Gastrocnemius medialis (tissue), 4 donors: ENCODE measurements at places on chromosomes 13 and 19. TPM values are rescaled to one million over a fixed set of nuclear protein-coding genes. Genes with fewer than 3 reads are reported as not detected.

GRCh38 chr19:6677883-6678689 lies 8.1 kb upstream of the TNFSF14 start:
- DNase-seq = no peak

DNA sequence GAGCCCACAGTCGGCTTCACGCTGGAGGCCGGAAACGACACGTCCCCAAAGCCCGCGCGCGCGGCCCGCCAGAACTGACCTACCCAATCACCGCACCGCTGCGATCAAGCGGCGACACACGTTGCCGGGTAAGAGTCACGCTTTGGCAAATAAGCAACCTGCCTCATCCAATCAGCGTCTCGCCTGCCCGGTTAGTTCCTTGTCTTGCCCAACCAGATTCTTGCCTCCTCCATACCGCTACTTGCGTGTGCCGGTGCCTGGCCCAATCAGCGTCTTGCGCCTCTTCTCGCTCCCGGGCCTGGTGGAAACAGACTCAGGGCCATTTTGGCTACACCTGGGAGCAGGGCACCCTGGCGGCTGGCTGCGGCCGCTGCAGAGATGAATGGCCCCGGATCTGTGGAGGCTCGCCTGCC lies 11.6 kb upstream of the ZNF544 start:
- DNase-seq = no peak

DNA sequence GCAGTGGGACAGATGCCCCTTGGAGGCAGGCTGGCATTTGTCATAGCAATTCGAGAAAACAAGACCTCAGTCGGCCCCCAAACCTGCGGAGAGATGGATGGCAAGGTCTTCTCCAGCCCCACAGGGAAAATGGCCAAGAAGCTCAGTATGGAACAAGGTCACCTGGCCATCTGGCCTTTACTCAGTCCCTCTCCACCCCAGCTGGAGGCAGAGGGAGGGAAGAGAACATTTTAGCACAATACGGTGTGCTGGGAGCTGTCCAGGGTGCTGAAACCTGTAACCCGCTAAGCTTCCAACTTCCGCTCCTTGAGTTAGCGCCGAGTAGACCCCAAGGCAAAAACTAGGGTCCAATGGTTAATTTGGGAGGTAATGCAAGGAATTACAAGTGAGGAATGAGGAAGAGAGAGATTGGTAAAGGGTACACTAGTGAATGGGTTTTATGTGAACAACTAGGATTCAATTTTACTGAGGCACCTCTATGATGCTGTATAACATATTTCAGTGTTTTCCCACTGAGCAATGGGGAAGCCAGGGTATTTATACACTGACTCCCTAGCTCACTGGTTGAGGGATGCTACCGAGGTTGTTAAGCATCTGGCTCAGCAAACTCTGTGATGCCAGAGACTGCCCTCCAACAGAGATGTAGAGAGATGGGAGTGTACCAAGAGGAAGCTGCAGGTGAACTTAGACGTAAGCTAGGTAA lies 64.3 kb downstream of the CACNA1A start:
- no peak for DNase-seq

DNA sequence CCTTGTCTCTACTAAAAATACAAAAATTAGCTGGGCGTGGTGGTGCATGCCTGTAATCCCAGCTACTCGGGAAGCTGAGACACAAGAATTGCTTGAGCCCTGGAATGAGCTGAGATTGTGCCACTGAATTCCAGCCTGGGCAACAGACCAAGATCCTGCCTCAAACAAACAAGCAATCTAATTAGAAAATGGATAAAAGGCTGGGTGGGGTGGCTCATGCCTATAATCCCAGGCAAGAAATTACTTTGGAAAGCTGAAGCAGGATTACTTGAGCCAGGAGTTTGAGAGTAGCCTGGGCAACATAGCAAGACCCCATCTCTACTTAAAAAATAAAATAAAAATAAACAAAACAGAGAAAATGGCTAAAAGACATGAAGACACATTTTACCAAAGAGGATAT lies 77.0 kb downstream of the CAB39L start:
- DNase-seq = no peak

DNA sequence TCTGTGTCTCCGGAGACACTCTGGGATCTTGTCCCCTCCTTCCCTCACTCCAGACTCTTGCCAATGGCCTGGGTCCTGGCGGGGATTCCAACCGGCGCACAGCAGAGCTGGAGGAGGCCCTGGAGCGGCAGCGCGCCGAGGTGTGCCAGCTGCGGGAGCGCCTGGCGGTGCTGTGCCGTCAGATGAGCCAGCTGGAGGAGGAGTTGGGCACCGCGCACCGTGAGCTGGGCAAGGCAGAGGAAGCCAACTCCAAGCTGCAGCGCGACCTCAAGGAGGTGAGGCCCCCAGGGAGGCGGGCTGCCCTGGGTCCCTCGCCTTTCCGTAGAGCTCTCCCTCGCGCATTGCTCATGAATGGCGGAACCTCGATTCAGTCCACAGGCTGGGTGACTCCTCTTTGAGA lies 11.0 kb downstream of the PPFIA3 start:
- peak; percentile 73 for DNase-seq

DNA sequence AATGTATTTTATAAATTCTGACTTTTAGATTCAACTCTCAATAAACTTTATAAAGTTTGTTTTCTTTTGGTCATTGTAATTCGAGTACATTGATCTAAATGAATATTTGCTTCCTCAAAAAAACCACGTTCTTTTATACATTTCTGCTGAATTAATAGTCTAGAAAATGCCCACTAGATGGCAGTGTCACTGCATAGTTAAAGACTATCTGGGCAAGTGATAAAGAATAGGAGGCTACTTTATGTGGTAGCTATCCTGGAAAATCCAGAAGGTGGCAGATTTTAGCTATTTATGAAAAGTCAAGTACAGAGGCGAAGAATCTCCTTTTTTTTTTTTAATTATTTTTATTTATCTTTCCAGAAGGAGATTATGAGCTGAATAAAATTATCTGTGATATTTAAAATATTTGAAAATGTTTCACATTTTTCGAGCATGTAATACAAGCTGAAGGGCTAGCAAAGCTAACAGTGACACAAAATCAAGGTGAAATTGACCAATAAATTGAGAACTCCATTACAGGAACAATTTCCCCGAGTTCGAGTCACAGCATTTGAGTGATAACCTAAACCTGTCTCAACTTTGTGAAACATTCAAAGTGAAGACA lies 221.8 kb downstream of the OLFM4 start:
- DNase-seq = no peak

DNA sequence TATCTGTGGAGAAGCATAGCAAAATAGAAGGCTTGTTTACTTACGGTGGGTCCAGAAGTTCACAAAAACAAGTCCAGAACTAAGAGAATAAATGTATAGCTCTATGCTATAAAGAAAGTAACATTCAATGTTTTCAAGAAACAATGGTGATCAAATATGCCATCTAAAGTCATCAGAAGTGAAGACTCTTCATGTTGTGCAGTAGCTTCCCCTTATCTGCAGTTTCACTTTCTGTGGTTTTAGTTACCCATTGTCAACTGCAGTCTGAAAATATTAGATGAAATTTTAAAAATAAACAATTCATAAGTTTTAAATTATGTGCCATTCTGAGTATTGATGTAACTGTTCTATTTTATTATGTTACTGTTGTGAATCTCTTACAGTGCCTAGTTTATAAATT lies 72.5 kb downstream of the EDNRB start:
- no peak for DNase-seq

DNA sequence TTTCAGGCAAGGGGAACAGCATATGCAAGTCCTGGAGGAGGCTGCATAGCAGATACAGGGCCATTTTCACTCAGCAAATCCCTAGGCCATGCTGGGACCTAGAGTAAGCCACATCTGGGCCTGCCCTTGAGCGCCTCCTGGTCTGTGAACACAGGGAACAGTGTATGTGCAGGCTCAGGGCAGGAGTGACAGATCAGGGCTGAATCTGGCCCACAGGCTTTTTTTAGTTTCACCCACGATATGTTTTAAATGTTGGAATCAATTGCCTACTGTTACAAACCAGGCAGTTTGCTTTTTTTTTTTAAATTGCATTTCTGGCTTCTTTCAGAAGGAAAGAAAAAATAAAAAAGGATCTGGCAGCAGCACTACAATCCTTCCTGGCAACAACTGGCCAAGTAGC lies 1.5 kb upstream of the TMEM145 start:
- DNase-seq = no peak

DNA sequence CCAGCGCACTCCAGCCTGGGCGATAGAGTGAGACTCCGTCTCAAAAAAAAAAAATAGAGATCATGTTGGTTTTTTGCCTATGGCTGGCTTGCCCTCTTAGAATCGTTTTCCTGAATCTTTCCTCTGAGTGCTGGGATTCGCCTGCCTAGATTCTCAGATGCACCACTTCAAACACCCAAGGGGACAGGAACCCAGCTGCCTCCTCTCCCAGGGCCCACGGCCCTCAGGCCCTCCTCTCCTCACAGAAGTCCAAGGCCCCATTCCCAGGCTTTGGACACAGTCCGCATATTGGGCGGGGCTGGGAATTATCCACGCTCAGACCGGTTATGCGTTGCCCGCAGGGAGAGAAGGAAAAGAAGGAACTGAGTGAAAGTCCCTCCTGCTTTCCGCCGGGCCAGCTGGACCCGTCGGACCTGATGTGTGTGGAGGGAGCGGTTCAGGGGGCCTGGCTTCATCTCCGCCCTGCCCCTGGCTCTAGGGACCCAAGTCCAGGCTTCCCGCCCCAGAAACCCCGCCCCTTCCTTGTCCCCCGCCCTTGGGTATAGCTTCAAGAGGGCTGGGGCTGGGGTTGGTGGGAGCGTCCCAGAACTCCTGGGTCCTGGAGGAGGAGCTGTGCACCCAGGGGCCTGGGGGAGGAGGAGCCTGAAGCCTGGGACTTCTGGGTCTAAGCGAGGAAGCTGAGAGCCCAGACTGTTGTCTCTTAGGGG lies 5.8 kb downstream of the PPFIA3 start:
- DNase-seq = no peak

Gene CGB8
- total RNA-seq = not detected
